ENCODE measurements at places on chromosomes 3 and 15.

DNA sequence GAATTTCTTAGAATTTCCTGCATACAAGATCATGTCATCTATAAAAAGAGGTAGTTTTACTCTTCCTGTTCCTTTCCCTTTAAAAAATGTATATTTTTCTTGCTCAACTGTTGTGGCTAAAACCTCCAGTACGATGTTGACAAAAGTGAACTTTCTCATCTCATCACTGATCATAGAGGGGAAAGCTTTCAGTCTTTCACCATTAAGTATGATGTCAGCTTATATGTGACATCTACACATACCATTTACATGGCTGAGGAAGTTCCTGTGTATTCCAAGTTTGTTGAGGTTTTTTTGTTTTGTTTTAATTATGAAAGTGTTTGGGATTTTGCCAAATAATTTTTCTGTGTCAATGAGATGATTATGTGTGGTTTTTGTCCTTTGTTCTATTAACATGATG is 173.6 kb downstream of the PLD1 start:
- no peaks in the 10 kb centered on the region for H3K27me3 ChIP-seq
- no peaks in the 10 kb centered on the region for H3K4me1 ChIP-seq
- DNase-seq, result no peak

DNA sequence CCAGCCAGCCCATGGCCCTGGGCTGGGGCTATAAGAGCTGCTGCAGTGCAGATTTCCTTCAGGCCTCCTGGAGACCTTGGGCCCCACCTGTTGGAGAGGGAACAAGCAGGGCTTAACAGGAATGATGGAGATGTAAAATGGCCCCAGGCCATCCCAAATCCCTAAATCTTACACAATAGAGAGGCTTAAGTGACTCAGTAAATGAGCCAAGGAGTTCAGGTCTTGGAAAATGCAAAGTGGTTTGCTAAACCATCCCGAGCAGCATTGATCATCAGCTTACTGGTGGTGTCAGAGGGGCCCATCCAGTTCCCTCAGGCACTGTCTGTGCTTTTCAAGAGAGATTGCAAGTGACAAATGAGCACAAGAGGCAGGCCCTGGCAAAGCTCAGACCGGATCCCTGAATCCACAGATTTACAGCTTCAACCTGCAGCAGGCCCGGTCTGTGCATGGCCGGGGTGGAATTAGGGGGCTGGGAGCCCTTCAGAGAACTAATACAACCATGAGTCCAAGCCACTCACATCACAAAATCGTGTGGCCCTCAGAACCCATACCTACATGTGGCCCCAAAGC is 325.4 kb downstream of the UACA start:
- no peaks in the 10 kb centered on the region for H3K4me1 ChIP-seq
- peaks cover 24% of the 10 kb centered on the region for H3K27me3 ChIP-seq
- H3K4me3 ChIP-seq, result no peak overlapping the region
- no peak overlapping the region for H3K27ac ChIP-seq

DNA sequence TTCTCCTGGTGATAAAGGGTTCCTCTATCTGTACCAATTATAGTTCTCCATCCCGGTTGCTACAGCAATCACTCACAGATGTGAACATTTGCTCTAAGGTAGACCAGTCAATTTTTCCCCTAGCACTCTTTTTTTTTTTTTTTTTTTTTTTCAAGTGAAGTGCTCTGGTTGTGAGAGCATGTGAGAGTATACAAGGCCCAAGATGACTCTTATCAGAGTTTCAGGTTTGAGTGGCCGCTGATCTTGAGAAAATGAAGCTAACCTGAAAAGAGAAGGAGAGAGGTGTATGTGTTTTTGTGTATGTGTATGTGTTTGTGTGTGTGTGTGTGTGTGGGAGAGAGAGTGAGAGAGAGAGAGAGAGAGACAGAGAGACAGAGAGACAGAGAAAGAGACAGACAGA is 44.4 kb upstream of the OTOL1 start:
- no peaks in the 10 kb centered on the region for H3K27me3 ChIP-seq
- H3K4me1 ChIP-seq, result no peaks in the 10 kb centered on the region
- H3K27ac ChIP-seq, result no peak overlapping the region
- no peaks in the 10 kb centered on the region for H3K36me3 ChIP-seq
- H3K4me3 ChIP-seq, result no peak overlapping the region

DNA sequence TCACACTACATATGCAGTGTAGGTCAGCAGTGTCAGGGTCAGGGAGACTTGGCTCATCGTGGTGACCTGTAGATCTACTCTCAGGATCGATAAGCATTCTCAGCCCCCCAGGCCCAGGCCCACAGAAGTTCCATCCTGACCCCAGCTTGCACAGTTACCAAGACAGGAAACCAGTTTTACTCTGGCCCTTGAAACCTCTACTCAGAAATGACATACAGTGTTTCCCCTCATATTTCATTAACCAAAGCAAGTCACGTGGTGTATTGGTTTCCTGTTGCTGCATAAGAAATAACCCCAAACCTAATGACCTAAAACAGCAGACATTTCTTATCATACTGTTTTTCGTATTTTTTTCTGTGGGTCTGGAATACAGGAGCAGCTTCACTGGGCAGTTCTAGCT is 242.2 kb downstream of the SLCO3A1 start:
- no peaks in the 10 kb centered on the region for H3K36me3 ChIP-seq
- H3K27me3 ChIP-seq, result no peaks in the 10 kb centered on the region
- H3K4me1 ChIP-seq, result no peaks in the 10 kb centered on the region
- no peak overlapping the region for H3K27ac ChIP-seq
- DNase-seq, result no peak

All from fibroblast of lung (primary cell).